Cortex of kidney (tissue), 1 donor: ENCODE measurements at places on chromosomes 16 and 17.

DNA sequence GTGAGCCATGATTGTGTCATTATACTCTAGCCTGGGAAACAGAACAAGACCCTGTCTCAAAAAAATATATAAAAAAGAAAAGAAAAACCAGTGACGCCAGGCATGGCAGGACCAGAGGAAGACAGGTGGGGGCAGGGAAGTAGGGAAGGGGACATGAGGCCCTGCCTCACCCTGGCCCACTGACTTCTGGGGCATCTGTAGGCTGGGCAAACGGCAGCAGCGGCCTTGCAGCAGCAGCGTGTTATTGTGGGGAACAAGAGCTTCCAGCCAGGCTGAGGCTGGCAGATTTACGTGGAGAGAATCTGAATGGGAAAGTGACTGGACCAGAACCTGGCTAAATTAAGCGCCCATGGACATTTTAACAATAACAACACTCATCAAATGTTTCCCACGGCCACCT, 19.4 kb downstream of the CMTM4 start:
- DNase-seq = no peak

- DNase-seq = no peak
Measured at GRCh38 chr16:12096157-12096777, 119.7 kb downstream of the SNX29 start.

DNA sequence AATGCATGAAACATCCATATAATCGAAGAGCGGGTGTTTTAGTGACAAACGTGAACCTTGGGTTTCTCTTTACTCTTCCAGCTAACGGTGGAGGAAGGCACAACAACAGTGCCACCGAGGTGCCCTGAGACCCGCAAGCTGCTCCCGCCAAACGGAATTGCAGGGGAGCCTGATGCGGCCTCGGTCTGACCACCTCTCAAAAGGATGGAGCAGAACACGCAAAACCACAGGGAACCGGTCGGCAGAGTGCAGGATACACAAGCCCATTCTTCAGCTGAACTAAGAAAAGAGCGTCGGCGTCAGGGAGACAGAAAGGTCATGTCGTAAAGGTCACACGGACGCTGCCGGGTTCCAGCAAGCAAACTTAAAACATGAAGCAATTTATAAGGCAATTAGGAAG, 109.5 kb upstream of the ZNF750 start:
- no peak for DNase-seq

- DNase-seq = no peak
Measured at GRCh38 chr17:2194889-2195335, 108.7 kb downstream of the SMG6 start.

- no peak for DNase-seq
Measured at GRCh38 chr16:64312980-64313379, 808.9 kb downstream of the CDH11 start.

GRCh38 chr17:55420776-55421178, 858 bp downstream of the MMD start:
- DNase-seq = no peak

GRCh38 chr17:60506312-60506711, 19.7 kb downstream of the APPBP2 start:
- no peak for DNase-seq

- DNase-seq = no peak
Measured at GRCh38 chr17:57337390-57337789, 81.1 kb downstream of the MSI2 start.

DNA sequence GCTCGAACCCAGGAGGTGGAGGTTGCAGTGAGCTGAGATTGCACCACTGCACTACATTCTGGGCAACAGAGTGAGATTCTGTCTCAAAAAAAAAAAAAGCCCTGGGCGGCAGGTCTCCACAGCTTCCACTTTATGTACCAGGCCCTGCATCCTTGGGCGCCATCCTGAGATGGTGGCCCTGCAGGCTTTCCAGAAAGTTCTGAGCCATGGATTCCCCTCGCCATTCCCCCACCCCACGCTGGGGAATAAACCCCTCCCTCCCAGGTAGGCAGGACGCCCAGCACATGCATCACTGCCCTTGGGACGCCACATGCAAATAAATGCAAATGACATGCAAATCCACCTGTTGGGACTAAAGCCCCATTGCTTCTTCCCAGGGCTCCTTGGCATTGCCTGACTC, 13.8 kb upstream of the ZNF469 start:
- no peak for DNase-seq
